Spleen (tissue), 13 donors: ENCODE measurements at places on chromosomes 5 and 9. TPM values are rescaled to one million over a fixed set of nuclear protein-coding genes. Genes with fewer than 3 reads are reported as not detected.

- H3K4me1 ChIP-seq = no peaks in the 10 kb centered on the region
- no peak for DNase-seq
- H3K4me3 ChIP-seq = no peak overlapping the region
- H3K36me3 ChIP-seq = no peaks in the 10 kb centered on the region
- no peak overlapping the region for H3K27ac ChIP-seq
Observed at GRCh38 chr5:108472237-108472636, 90.3 kb upstream of the FBXL17 start.

GRCh38 chr9:110115826-110116542, 92.0 kb downstream of the C9orf152 start:
- H3K4me1 ChIP-seq = peaks cover 18% of the 10 kb centered on the region
- no peaks in the 10 kb centered on the region for H3K36me3 ChIP-seq
- H3K4me3 ChIP-seq = no peak overlapping the region
- H3K27me3 ChIP-seq = no peaks in the 10 kb centered on the region
- DNase-seq = no peak
- H3K27ac ChIP-seq = peak overlapping the region; percentile 59

GRCh38 chr5:106801554-106801953, 869.2 kb downstream of the EFNA5 start:
- H3K36me3 ChIP-seq = no peaks in the 10 kb centered on the region
- H3K27me3 ChIP-seq = no peaks in the 10 kb centered on the region
- H3K4me3 ChIP-seq = no peak overlapping the region
- no peak for DNase-seq
- no peaks in the 10 kb centered on the region for H3K4me1 ChIP-seq
- no peak overlapping the region for H3K27ac ChIP-seq

- H3K4me1 ChIP-seq = peaks cover 18% of the 10 kb centered on the region
- H3K27me3 ChIP-seq = no peaks in the 10 kb centered on the region
- H3K36me3 ChIP-seq = peaks cover 5% of the 10 kb centered on the region
- H3K27ac ChIP-seq = no peak overlapping the region
- no peak overlapping the region for H3K4me3 ChIP-seq
Observed at GRCh38 chr9:125513668-125514413, 193.2 kb downstream of the MAPKAP1 start.

DNA sequence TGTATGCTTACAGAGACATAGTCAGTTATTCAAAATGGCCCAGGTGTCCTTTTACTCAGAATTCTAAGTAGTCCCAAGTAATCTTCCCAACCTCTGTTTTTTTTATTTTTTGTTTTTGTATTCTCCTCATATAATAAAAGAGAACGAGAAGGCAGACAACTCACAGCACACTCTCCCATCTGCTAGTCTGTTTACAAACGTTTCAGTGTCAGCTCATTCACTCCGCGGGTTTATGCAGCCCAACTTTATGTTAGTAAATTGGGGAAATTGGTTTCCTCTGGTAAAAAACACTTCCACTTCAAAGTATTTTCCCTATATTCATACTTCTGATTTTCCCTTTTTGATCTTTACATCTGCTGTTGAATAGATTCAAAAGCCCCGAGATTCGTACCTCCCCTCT, 347.2 kb downstream of the EFNA5 start:
- no peak overlapping the region for H3K27ac ChIP-seq
- no peaks in the 10 kb centered on the region for H3K4me1 ChIP-seq
- DNase-seq = no peak
- no peak overlapping the region for H3K4me3 ChIP-seq
- no peaks in the 10 kb centered on the region for H3K36me3 ChIP-seq

- H3K4me1 ChIP-seq = no peaks in the 10 kb centered on the region
- H3K36me3 ChIP-seq = no peaks in the 10 kb centered on the region
- H3K27ac ChIP-seq = no peak overlapping the region
- peaks cover 31% of the 10 kb centered on the region for H3K27me3 ChIP-seq
Observed at GRCh38 chr5:135075621-135076020, 41.6 kb upstream of the PITX1 start.

DNA sequence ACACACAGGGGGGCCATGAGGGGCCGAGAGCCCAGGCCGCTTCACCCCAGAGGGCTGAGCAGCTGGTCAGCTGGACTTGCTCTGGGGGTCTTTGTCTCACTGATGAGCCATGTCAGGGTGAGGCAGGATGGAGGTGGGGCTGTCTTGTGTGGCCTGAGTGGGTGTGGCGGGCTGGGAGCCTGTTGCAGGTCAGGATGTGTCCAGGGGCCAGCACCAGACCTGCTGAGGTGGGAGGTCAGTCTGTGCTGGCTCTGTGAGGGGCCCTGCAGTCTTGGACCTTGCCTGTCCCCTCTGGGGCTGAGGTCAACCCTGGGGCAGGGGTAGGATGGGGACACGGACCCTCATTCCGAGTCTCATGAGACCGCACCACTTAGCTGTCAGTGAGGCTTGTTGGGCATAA, 56.9 kb downstream of the RXRA start:
- H3K4me1 ChIP-seq = peaks cover 75% of the 10 kb centered on the region
- H3K4me3 ChIP-seq = no peak overlapping the region
- H3K27me3 ChIP-seq = no peaks in the 10 kb centered on the region
- no peak overlapping the region for H3K27ac ChIP-seq
- DNase-seq = no peak
- H3K36me3 ChIP-seq = no peaks in the 10 kb centered on the region

GRCh38 chr5:137754961-137755762, 999 bp upstream of the HNRNPA0 start:
- DNase-seq = peak; percentile 77
- no peaks in the 10 kb centered on the region for H3K36me3 ChIP-seq
- H3K4me3 ChIP-seq = peak overlapping the region; percentile 65
- peaks cover 43% of the 10 kb centered on the region for H3K4me1 ChIP-seq

GRCh38 chr5:82901281-82901888, 175.8 kb downstream of the TMEM167A start:
- H3K4me1 ChIP-seq = no peaks in the 10 kb centered on the region
- no peaks in the 10 kb centered on the region for H3K36me3 ChIP-seq
- DNase-seq = no peak
- no peak overlapping the region for H3K27ac ChIP-seq

GRCh38 chr5:138549414-138549813, 6.4 kb upstream of the ETF1 start:
- no peak for DNase-seq
- H3K27me3 ChIP-seq = no peaks in the 10 kb centered on the region
- H3K4me1 ChIP-seq = peaks cover 25% of the 10 kb centered on the region
- H3K36me3 ChIP-seq = peaks cover 30% of the 10 kb centered on the region
- H3K27ac ChIP-seq = no peak overlapping the region
- no peak overlapping the region for H3K4me3 ChIP-seq

DNA sequence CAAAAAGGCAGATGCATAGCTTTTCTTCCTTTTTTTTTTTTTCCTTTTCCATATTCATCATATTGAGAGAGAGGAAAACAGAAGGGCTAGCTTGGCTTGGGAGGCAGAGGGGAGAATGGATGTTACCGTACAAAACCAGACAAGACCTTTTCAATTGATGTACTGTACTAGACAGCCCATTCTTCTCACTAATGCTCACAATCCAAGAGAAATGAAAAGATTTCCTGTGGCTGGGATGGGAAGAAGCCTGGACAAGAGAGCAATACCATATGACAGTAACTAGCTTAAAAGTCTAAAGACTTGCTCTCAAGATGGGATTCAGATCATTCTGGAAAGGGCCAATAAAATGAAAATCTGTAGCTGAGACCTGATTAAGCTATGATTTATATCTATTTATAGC, 3.4 kb downstream of the CEMIP2 start:
- DNase-seq = no peak
- H3K27ac ChIP-seq = no peak overlapping the region
- H3K4me1 ChIP-seq = peaks cover 89% of the 10 kb centered on the region
- H3K27me3 ChIP-seq = peaks cover 5% of the 10 kb centered on the region

DNA sequence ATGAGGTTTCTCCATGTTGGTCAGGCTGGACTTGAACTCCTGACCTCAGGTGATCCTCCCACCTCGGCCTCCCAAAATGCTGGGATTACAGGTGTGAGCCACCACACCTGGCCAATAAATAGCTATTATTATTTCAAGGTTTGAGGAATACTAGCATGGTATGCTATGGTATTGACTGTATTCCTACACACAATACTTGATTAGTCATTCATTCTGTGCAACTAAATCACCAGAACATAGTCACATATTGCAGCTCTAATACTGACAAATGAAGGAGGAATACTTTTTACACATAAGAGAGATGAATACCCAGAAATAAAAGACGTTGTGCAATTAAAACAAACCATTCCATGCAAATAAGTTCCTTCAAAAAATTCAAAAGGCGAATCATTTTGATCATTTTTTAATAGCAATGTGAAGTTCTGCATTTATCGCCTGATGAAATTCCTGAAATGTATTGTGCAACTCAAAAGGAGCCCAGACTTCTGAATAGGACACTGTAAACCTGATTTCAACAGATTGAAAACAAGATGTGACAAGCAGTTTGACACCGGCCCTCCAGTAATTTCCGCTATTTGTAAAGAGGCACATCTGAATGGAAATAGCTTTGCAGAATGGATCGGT, 687.4 kb upstream of the SEMA6A start:
- no peaks in the 10 kb centered on the region for H3K4me1 ChIP-seq
- no peak for DNase-seq
- no peak overlapping the region for H3K4me3 ChIP-seq

GRCh38 chr5:38913714-38914113, 67.9 kb downstream of the OSMR start:
- no peak overlapping the region for H3K27ac ChIP-seq
- no peak overlapping the region for H3K4me3 ChIP-seq
- H3K36me3 ChIP-seq = peaks cover 6% of the 10 kb centered on the region
- DNase-seq = no peak

DNA sequence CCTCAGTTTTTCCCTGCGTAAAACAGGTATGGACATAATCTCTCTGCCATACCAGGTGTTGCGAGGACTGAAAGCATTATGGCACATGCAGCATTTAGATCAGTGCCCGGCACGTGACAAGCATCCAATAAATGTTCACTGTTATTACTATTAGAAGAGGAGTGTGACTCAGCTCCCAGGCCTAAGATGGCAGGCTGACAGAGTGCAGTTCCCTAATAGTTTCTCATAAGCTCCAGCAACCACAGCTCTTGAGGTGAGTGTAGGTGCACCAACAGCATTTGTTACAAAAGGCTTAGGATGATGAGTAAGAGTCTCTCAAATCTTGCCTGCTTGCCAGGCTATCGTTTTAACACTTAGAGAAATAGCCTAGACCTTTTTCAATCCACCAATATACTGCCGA, 28.9 kb upstream of the GLIS3 start:
- H3K4me3 ChIP-seq = no peak overlapping the region
- H3K27ac ChIP-seq = no peak overlapping the region
- DNase-seq = no peak

DNA sequence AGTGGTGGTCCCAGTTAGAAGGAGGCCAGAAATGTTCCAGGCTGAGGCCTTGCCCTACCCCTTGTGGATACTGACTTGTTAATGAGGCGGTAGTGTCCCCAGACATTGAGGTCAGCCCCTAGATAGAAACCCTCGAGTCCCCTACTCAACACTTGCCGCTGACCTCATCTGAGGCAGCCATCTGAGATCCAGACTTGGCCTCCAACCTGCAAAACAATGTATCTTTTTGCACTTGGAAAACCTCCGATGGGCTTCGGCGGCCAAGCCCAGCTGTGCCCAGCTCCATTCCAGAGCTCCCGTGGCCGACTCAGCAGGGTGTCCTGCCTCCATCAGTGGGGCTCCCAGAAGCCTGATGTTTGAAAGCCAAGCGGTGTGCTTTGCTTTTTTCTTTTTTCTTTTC, 122.1 kb downstream of the WNK2 start:
- no peaks in the 10 kb centered on the region for H3K36me3 ChIP-seq
- no peak overlapping the region for H3K27ac ChIP-seq
- H3K4me1 ChIP-seq = peaks cover 13% of the 10 kb centered on the region
- H3K27me3 ChIP-seq = no peaks in the 10 kb centered on the region

DNA sequence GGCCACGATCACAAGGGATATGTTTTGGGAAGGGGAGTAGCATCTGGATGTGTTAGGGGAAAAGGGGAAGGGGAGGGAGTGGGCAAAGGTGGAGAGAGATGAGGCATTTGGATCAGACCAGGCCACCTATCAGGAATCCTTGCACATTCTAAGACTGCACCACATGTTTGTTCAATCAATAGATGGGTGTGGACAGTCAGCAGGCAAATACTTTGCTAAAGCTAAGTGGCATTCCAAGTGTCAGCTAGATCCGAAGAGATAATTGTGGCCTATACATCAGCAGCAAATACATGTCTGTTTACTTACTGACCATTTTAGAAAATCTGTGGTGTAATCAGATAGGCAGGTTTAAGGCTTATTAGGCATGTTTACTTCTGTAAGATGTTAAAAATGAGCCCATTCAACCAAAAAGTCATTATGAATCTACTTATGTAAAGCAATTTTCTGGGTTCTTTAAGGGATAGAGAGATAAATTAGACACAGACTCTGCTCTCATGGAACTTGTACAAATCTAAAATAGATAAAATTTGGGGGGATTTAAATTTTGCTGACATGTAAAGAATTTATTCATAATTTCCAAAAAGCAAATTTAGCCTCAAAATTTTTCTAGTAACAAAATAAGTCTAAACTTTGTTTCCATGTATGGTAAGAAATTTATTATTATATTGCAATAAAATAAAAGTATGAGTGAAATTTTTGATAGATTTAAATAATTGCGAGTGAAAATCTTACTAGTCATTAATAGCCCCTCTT, 107.3 kb downstream of the SNCAIP start:
- no peaks in the 10 kb centered on the region for H3K27me3 ChIP-seq
- H3K4me1 ChIP-seq = no peaks in the 10 kb centered on the region
- H3K27ac ChIP-seq = no peak overlapping the region
- H3K36me3 ChIP-seq = no peaks in the 10 kb centered on the region
- no peak overlapping the region for H3K4me3 ChIP-seq
- no peak for DNase-seq

GRCh38 chr9:117957267-117957666, 253.1 kb downstream of the TLR4 start:
- no peak for DNase-seq
- H3K4me3 ChIP-seq = no peak overlapping the region
- H3K36me3 ChIP-seq = no peaks in the 10 kb centered on the region
- no peaks in the 10 kb centered on the region for H3K4me1 ChIP-seq
- H3K27me3 ChIP-seq = no peaks in the 10 kb centered on the region

DNA sequence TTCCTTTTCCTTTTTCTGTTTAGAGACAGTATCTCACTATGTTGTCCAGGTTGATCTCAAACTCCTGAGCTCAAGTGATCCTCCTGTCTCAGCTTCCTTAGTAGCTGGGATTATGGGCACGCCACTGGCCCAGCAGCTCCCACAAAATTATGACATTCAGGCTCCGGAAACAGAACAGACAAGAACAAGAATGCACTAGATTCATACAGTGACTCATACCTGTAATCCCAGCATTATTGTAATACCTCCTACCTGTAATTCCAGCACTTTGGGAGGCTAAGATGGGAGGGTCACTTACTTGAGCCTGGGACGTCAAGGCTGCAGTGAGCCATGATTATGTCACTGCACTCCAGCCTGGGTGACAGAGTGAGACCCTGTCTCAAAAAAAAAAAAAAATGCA, 26.7 kb upstream of the B4GALT1 start:
- no peak overlapping the region for H3K4me3 ChIP-seq
- H3K27me3 ChIP-seq = no peaks in the 10 kb centered on the region
- no peaks in the 10 kb centered on the region for H3K4me1 ChIP-seq
- DNase-seq = no peak

GRCh38 chr9:4890242-4890641, 94.8 kb upstream of the JAK2 start:
- no peaks in the 10 kb centered on the region for H3K4me1 ChIP-seq
- DNase-seq = no peak
- H3K27ac ChIP-seq = no peak overlapping the region
- no peak overlapping the region for H3K4me3 ChIP-seq
- no peaks in the 10 kb centered on the region for H3K36me3 ChIP-seq
- no peaks in the 10 kb centered on the region for H3K27me3 ChIP-seq

The ELOVL7 gene
- total RNA-seq = 2.3 TPM

The KIF4B gene
- 0.26 TPM for total RNA-seq

The SLC1A1 gene
- total RNA-seq = 0.30 TPM

The BAAT gene
- total RNA-seq = not detected

The IL5 gene
- total RNA-seq = not detected

The LCN12 gene
- total RNA-seq = 9.9 TPM

The CSF1R gene
- total RNA-seq = 287 TPM

The IFNK gene
- not detected for total RNA-seq

The FLT4 gene
- 37.5 TPM for total RNA-seq

The ADRB2 gene
- 16.3 TPM for total RNA-seq
